Cortex of kidney (tissue), 1 donor: ENCODE measurements at places on chromosomes 1 and 21.

- no peak for DNase-seq
These were observed 3.7 kb upstream of the GJA9 start for GRCh38 chr1:38885092-38885491.

- DNase-seq: no peak
These were observed 220.5 kb upstream of the SGIP1 start for GRCh38 chr1:66313429-66313828.

- DNase-seq: no peak
These were observed 29.7 kb upstream of the FMOD start for GRCh38 chr1:203380420-203381150.

- DNase-seq: no peak
These were observed 122.6 kb downstream of the GRIK3 start for GRCh38 chr1:36911561-36912364.

GRCh38 chr1:180171691-180172090 lies 17.0 kb downstream of the QSOX1 start:
- DNase-seq: no peak

GRCh38 chr1:152912900-152913299 lies 4.6 kb downstream of the IVL start:
- DNase-seq: no peak

DNA sequence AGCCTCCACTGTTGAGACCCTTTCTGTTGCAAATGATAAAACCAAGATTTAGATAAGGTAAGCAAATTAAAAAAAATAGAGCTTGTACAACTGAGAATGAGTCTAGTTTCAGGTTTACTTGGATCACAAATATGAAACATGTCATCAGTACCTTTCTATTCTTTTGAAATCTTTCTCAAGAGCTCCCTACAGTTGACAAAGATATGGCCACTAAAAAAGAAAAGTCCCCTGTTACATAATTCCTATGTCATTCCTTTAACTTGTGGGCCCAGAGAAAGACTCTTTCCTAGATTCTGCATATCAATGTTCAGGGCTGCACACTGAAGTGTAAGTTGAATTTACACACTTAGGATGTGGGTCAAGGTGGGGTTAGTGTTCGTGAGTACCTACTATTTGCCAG lies 168.1 kb downstream of the PLA2G4A start:
- DNase-seq: no peak

DNA sequence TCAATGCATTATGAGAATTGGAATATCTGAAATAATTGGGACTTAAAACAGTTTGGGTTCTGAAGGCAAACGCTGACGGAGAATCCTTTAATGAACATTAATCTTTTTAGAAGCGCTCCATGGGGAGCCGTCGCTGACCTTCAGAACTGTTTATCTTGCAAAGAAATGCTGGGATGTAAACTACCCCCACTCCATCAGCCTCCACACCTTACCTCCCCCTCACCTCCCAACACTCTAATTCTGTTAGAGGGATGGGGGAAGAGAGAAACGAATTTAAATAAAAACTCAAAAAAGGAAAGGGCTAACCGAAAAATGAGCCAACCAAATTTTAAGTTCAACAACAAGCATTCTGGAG lies 44.1 kb upstream of the DNAJC6 start:
- no peak for DNase-seq

GRCh38 chr1:47179988-47180563 lies 9.8 kb downstream of the PDZK1IP1 start:
- no peak for DNase-seq

DNA sequence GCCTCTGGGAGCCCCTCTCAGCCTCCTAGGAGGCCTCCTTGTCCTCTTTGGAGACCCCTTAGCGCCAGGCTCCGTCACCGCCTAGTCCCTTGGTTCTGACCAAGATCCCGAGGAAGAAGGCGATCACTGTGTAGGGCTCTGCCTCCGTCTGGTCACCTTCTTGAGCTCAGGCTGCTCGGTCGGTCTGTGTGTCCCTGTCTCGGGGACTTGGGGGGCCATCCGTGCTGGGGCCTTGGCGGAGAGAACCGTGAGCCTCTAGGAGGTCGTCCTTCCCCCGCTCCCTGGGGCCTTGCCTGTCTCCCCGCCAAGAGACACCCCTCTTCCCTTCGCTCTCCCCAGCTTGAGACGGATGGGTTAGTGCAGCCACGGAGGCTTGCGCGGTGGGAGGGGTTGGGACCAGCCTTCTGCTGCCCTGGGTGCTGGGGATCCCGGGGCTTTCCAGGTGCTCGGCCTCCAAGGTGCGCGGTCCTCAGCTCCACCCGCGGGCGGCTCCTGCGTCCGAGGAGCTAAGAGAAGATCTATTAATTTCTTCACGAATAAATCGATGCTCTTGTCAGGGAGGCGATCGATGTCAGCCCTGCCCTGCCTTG lies 701 bp upstream of the INSRR start:
- DNase-seq: no peak

DNA sequence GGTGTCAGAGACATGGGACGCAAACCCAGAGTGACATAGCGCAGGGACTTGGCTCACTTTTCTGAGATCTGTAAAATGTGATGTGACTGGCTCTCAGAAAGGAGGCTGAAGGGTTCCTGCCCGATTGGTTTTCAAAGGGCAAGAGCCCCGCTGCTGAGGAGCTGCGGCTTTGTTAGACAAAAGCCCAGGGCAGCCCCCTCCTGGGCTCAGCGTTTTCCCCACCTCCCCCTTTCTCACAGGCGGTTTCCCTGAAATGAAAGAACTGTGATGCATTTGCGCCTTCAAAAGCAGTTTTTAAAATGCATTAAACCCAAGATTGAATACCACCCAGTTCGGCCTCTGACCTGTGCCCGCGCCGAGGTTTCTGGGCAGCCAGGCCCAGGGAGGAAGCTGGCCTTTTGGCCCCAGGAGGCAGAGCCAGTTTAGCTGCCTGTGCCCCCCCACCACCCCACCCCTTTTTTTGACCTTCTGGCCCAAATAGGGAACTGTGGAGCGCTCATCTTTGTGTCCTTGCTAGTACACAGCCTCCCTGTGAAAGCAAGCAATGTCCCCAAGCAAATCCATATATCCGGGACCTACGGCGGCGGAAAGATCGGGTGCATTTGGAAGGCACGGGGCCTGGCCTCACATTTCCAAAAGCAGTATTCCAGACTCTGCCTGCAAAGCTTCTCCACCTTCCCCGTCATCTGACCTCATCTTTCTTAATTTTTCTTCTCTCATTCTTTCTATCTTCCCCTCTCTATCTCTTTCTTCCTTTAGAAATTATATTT lies 28.6 kb downstream of the CD247 start:
- no peak for DNase-seq

DNA sequence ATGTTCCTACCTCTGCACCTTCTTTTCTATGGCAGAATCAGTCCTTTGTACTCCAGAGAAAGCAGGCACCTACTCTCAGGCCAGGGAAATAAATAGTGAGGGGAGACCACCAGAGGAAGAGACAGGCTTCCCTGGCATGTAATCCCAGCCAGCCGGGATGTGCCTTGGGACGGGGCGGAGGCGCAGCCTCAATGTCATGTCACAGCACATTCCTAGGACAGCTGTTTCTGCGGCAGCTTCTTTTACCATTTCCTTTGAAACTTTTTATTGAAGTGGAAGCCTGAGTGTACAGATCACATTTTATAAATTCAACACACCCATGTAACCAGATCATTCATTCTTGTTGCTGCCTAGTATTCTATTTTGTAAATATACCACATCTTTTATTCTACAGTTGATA lies 67.9 kb upstream of the ZNF326 start:
- DNase-seq: no peak

- no peak for DNase-seq
These were observed 95.9 kb downstream of the KCNJ15 start for GRCh38 chr21:38352536-38353219.

- DNase-seq: no peak
These were observed 5.4 kb downstream of the PADI6 start for GRCh38 chr1:17377325-17377953.

DNA sequence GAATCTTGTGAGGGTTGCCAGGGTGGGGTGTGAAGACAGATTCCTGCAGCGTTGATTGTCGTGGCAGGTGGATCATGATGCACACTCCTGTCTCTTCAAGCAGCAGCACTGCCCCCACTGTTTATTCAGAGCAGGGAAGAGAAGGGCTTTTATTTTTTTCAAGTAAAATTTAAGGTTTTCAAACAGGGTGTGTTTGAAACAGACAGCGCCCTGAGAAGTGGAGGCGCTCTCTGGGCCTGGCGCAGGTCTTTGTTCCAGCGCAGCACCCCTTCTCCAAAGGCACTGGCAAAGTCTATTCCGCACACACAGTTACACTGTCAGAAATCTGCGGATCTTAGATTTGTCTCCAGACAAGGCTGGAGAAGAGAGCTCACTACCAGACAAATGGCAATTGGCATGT lies 7.0 kb downstream of the C1orf53 start:
- no peak for DNase-seq

- DNase-seq: no peak
These were observed 166.7 kb upstream of the CHRM3 start for GRCh38 chr1:239219679-239220078.

- no peak for DNase-seq
These were observed 1023.2 kb downstream of the KCNT2 start for GRCh38 chr1:195584870-195585624.

DNA sequence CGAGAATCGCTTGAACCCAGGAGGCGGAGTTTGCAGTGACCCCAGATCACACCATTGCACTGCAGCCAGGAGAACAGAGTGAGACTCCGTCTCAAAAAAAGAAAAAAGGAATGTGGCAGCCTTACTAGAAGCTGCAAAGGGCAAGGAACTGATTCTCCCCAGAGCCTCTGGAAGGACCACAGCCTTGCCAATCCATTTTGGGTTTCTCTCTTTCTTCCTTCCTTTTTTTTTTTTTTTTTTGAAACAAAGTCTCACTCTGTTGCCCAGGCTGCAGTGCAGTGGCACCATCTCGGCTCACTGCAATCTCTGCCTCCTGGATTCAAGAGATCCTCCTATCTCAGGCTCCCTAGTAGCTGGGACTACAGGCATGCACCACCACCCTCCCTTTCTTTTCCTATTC lies 9.9 kb upstream of the IFNGR2 start:
- no peak for DNase-seq
